ENCODE measurements at places on chromosomes 1 and 21. TPM values are rescaled to one million over a fixed set of nuclear protein-coding genes. Genes with fewer than 3 reads are reported as not detected.

Gene NTNG1
- not detected for total RNA-seq

Gene TP73
- total RNA-seq: 14.9 TPM

Gene ALX3
- not detected for total RNA-seq

Gene MFAP2
- 24.1 TPM for total RNA-seq

Gene GLMN
- 27.0 TPM for total RNA-seq

Gene KCNK1
- total RNA-seq: not detected

Gene LAPTM5
- total RNA-seq: 34.9 TPM

- H3K36me3 ChIP-seq: no peaks in the 10 kb centered on the region
- DNase-seq: peak; percentile 91
- H3K27me3 ChIP-seq: no peaks in the 10 kb centered on the region
- peaks cover 15% of the 10 kb centered on the region for H3K4me1 ChIP-seq
Measured at GRCh38 chr1:15152318-15153183, 996 bp upstream of the TMEM51 start.

DNA sequence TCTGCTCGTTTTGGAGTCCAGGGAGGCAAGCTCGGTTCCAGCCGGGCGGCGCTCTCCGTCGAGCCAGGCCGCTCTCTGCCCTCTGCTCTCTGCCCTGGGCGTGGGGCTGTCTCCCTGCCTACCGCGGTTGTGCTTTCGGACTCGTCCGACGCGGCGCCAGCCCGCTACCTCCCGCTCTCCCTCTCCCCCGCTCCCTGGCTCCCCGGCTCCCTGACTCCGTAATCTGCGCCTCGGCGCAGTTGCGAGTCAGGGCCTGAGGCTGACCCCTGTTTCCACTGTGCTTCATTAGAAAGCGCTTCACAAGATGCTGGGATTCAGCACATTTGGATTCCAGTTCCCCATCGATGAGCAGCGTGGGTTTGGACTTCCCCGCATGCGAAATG, 2.2 kb downstream of the SOX13 start:
- H3K27ac ChIP-seq: peak overlapping the region; percentile 76
- H3K27me3 ChIP-seq: no peaks in the 10 kb centered on the region
- peak overlapping the region; percentile 79 for H3K4me3 ChIP-seq
- H3K36me3 ChIP-seq: no peaks in the 10 kb centered on the region
- peak; percentile 34 for DNase-seq

DNA sequence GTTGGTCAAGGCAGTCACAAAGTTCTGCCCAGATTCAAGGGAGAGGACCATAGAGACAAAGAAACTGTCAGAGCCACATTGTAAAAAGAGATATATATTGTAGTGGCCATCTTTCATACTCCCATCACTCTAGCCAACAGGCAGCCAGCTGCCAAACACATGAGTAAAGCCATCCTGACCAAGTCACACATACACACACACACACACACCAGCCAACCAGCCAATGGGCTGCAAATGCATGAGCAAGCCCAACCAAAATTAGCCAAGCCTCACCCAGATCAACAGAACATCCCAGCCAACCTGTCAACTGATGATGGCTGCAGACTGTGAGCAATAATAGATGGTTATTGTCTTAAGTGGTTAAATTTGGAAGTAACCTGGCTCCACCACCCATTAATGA, 120.7 kb downstream of the SEC16B start:
- H3K36me3 ChIP-seq: no peaks in the 10 kb centered on the region
- H3K4me1 ChIP-seq: no peaks in the 10 kb centered on the region
- no peaks in the 10 kb centered on the region for H3K27me3 ChIP-seq
- DNase-seq: no peak
- H3K4me3 ChIP-seq: no peak overlapping the region

- no peak overlapping the region for H3K4me3 ChIP-seq
- no peaks in the 10 kb centered on the region for H3K27me3 ChIP-seq
- H3K27ac ChIP-seq: no peak overlapping the region
- H3K36me3 ChIP-seq: peaks cover 3% of the 10 kb centered on the region
Measured at GRCh38 chr1:25447547-25447946, 16.9 kb downstream of the MACO1 start.

DNA sequence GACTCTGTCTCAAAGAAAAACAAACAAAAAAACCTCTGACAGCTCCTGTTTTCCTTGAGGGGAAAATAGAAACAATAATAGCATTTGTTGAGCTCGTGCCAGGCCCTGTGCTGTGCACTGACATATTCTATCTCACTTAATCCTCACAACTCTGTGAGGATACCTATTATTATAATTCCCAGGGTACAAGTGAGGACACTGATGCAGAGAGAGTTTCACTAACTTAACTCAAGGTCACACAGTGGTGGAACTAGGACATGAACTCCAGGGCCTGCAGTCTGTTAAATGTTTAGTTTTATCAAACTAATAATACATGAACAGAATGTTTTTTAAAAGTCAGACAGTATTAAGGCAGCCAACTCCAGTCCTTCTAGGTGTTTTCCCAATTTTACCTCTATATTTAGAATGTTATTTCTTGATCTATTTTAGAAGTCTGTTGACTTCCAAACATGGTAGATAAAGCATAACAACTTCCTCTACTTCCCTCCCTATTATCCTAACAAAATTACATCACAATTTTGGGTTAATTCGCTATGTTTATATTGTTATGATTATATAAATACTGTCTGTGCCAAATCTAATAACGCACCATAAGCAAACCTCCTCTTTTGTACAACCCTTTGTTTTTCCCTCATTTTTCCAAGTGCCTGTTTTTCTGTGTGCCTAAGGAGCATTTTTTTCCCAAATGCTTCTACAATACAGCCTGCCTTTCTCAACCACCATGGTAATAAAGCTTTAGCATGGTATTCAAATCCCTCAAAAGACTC, 4.9 kb downstream of the FNDC5 start:
- H3K4me1 ChIP-seq: peaks cover 9% of the 10 kb centered on the region
- no peak overlapping the region for H3K27ac ChIP-seq
- DNase-seq: no peak
- H3K27me3 ChIP-seq: no peaks in the 10 kb centered on the region
- no peak overlapping the region for H3K4me3 ChIP-seq

DNA sequence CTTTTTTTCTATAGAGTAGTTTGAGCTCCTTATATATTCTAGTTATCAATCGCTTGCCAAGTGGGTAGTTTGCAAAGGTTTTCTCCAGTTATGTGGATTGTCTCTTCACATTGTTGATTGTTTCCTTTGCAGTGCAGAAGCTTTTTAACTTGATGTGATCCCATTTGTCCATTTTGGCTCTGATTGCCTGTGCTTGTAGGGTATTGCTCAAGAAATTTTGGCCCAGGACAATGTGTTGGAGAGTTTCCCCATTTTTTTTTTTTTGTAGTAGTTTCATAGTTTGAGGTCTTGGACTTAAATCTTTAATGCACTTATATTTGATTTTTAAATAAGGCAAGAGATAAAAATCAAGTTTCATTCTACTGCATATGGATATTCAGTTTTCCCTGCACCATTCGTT, 774.8 kb upstream of the ADAMTS5 start:
- H3K36me3 ChIP-seq: no peaks in the 10 kb centered on the region
- no peak for DNase-seq
- H3K4me1 ChIP-seq: 0 out of 2 replicates have a peak, but pooled peaks cover 3% of the 10 kb centered on the region

GRCh38 chr1:222382171-222382570, 165.7 kb downstream of the HHIPL2 start:
- H3K4me3 ChIP-seq: no peak overlapping the region
- H3K4me1 ChIP-seq: no peaks in the 10 kb centered on the region
- H3K27me3 ChIP-seq: no peaks in the 10 kb centered on the region
- no peak overlapping the region for H3K27ac ChIP-seq

- peak overlapping the region; percentile 4 for H3K4me3 ChIP-seq
- H3K27ac ChIP-seq: peak overlapping the region; percentile 68
- H3K36me3 ChIP-seq: no peaks in the 10 kb centered on the region
- peaks cover 13% of the 10 kb centered on the region for H3K4me1 ChIP-seq
- DNase-seq: peak; percentile 83
Measured at GRCh38 chr1:97906567-97907241, 14.1 kb downstream of the DPYD start.

- no peak overlapping the region for H3K4me3 ChIP-seq
- H3K27me3 ChIP-seq: no peaks in the 10 kb centered on the region
- H3K27ac ChIP-seq: no peak overlapping the region
- H3K36me3 ChIP-seq: 0 out of 2 replicates have a peak, but pooled peaks cover 2% of the 10 kb centered on the region
Measured at GRCh38 chr1:111976332-111976731, 13.1 kb downstream of the KCND3 start.

DNA sequence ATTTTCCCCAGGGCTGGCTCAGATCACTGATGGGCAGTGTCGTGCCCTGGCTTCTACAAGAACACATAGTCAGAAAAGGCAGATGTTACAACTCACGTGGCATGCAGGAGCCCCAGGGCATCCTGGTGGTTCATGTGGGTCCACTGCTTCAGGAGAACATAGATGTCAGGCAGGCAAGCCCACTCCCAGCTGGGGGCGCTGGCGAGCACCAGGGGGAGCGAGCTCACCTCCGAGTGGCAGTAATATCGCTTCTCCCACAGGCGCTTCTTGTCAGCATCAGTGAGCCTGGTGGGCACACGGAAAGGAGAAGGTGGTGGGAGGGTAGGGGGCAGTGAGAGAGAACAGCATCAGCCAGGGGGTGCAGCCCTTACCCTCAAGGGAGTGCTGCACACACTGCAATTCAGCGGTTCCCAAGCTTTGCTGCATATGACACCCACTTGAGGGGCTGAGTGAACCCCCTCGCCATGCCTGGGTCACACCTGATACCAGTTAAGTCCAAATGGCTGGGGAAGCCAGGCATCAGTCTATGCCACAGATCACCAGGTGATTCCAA, 34.3 kb upstream of the PPP1R15B start:
- no peaks in the 10 kb centered on the region for H3K36me3 ChIP-seq
- peak; percentile 66 for DNase-seq
- H3K27ac ChIP-seq: no peak overlapping the region
- no peak overlapping the region for H3K4me3 ChIP-seq

- no peak overlapping the region for H3K27ac ChIP-seq
- H3K4me3 ChIP-seq: no peak overlapping the region
- H3K36me3 ChIP-seq: no peaks in the 10 kb centered on the region
Measured at GRCh38 chr1:53639251-53639763, 99.7 kb downstream of the GLIS1 start.

- H3K4me3 ChIP-seq: no peak overlapping the region
- no peaks in the 10 kb centered on the region for H3K4me1 ChIP-seq
- peak; percentile 68 for DNase-seq
- H3K36me3 ChIP-seq: peaks cover 12% of the 10 kb centered on the region
- no peaks in the 10 kb centered on the region for H3K27me3 ChIP-seq
Measured at GRCh38 chr1:212368073-212368484, 46.6 kb downstream of the PACC1 start.

- H3K27ac ChIP-seq: no peak overlapping the region
- no peaks in the 10 kb centered on the region for H3K27me3 ChIP-seq
- H3K36me3 ChIP-seq: no peaks in the 10 kb centered on the region
- DNase-seq: no peak
- H3K4me3 ChIP-seq: no peak overlapping the region
Measured at GRCh38 chr1:207056673-207057072, 3.6 kb downstream of the PFKFB2 start.

DNA sequence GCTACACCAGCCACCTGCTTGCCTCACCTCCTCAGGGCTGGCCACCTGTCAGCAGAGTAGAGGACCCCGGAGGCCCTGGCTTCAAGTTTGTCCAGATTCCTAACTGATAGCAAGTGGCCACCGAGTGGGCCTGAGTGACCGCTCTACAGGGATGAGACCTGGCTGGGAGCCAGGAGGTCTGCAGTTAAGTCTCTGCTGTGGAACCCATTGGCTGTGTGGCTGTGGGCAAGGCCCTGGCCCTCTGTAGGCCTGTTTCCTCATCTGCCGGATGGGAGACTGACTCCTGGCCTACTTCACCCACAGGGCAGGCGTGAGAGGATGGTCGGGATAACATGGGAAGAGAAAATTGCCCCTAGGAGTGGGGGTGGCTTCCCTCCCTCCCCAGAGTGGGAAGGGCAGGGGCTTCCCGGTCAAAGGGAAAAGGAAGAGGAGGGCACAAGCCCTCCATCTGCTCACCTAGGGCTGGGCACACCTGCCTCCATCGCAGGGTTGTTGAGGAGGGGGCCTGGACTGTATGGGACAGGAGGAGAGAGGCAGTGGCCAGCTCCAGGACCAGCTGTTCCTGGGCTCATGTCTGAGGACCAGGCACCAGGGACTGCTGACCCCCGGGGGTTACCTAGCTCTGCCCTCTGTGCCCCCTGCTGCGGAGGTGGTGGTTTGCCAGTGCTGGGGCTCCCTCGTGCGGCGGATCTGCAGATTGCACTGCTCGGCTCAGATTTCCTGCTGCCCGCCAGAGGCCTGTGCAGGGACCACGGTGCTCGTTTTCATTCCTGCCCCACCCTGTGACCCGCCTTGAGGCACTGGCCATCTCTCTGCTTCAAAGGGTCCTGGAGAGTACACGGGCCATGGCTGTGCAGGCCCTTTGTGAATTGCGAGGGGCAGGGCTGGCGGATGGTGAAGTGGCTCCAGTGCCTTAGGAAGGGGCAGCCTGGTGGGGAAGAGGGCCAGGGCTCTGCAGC, 9.1 kb upstream of the MTFR1L start:
- H3K4me3 ChIP-seq: no peak overlapping the region
- peaks cover 6% of the 10 kb centered on the region for H3K4me1 ChIP-seq

DNA sequence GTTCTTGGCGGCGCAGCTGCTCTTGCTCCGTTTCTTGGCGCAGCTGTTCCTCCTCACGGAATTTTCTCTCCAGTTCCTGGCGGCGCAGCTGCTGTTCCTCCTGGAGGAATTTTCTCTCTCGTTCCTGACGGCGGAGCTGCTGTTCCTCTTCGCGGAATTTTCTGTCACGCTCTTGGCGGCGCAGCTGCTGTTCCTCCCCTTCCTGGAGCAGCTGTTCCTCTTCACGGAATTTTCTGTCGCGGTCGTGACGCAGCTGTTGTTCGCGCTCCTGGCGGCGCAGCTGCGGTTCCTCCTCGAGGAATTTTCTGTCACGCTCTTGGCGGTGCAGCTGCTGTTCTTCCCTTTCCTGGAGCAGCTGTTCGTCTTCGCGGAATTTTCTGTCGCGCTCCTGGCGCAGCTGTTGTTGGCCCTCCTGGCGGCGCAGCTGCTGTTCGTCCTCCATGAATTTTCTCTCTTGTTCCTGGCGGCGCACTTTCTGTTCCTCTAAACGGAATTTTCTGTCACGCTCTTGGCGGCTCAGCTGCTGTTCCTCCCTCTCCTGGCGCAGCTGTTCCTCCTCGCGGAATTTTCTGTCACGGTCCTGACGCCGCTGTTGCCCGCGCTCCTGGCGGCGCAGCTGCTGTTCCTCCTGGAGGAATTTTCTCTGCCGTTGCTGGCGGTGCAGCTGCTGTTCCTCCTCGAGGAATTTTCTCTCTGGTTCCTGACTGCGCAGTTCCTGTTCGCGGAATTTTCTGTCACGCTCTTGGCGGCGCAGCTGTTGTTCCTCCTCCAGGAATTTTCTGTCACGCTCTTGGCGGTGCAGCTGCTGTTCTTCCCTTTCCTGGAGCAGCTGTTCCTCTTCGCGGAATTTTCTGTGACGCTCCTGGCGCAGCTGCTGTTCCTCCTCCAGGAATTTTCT, 7.0 kb downstream of the TCHH start:
- no peaks in the 10 kb centered on the region for H3K36me3 ChIP-seq
- H3K4me3 ChIP-seq: no peak overlapping the region
- H3K27me3 ChIP-seq: no peaks in the 10 kb centered on the region
- H3K27ac ChIP-seq: no peak overlapping the region
- no peak for DNase-seq

- H3K27ac ChIP-seq: no peak overlapping the region
- DNase-seq: no peak
- H3K4me3 ChIP-seq: no peak overlapping the region
- no peaks in the 10 kb centered on the region for H3K27me3 ChIP-seq
Measured at GRCh38 chr1:239718571-239718970, 332.2 kb downstream of the CHRM3 start.

Measured in SJCRH30 (cell line).